ENCODE measurements at places on chromosomes 6 and 20.

DNA sequence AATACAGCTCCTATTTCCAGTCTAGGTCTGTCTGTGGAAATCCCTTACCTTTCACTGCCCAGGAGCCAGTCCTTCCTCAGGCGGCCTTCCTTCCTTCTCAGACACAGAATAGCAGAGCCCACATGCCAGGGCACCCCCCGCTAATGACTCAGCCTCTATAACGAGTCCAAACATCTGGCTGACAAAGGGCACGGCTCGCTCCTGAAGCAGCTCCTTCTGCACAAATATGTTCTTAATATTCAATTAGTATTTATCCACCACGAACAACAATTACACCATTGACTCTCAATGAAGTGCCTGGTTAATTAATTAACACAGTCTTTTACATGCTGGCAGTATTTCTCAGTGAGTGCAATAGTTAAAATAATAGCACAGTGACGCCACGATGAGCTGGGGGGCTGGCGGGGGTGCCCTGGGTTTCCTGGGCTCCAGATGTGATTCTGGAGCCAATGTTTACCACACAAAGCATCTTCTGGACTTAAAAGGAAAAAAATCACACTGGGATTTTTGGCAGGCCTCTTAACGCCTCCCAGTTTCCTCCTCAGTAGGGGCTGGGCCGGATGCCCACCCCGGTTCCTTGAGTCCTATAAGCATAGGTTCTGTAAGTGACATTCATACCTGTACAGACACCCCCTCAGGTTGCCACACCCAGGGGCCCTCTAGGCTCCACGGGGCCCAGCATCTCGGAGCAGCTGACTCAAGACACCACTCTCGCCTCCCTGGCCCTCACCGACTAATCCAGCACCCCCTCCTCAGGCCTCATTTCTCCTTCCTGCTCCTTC, 158.6 kb upstream of the MLN start:
- DNase-seq, result no peak

DNA sequence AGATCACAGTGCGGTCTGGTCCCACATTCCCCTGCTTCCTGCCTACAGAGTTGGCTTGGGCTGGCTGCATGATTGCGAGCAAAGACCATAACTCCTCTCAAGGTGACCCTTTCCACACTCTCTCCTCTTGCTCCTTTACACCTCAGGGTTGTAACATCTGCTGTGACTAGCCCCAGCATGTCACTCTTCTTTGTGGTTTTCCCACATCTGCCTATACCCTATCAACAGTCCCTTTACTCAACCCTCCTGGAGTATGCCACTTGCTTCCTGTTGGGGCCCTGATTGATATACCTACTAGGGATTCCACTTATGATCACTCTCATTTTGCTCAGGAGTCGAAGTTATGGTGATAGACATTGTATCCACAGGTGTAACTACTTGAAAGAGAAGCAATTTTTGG, 58.9 kb upstream of the SGK1 start:
- DNase-seq, result no peak

DNA sequence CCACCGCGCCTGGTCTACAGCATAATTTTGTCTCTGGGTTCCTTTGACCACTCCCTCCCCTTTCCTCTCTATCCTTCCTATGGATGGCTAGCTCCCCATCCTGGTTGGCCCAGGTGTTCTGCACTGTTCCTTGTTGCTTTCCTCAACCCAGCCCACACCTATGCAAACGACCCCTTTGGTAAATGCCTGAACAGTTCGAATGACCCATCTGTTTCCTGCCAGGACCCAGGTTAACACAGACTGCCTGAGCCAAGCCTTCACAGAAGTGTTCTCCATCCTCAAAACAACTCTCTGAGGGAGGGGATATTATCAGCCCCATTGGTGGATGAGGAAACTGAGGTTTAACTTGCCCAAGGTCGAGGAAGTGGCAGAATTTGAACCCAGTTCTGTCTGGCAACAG, 44.8 kb upstream of the CCDC167 start:
- no peak for DNase-seq

- no peak for DNase-seq
Measured at GRCh38 chr6:110520209-110520965, 44.0 kb upstream of the SLC22A16 start.

GRCh38 chr20:56808732-56809131, 179.6 kb downstream of the TFAP2C start:
- no peak for DNase-seq
